ENCODE measurements at places on chromosomes 5 and 9.
A peak's percentile ranks its signal among the peaks of the same experiment; 100 is the strongest.

DNA sequence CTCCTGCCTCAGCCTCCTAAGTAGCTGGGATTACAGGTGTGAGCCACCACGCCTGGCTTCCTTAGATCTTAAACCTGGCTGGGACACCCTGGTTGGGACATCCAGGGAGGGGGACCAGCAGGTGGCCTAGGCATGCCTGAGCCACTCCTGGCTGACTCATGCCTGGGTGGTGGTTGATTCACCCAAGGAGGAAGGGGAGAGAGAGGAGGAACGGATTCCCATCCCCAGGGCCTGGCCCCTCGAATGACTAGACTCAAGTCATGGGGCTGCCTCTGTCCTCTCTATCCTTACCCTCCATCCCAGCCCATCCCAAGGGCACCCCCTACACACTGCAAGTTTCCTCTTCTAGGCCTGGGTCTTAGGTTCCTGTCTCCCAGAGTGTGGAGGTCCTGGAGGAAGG lies 12.7 kb downstream of the EEIG1 start:
- no peak for DNase-seq

DNA sequence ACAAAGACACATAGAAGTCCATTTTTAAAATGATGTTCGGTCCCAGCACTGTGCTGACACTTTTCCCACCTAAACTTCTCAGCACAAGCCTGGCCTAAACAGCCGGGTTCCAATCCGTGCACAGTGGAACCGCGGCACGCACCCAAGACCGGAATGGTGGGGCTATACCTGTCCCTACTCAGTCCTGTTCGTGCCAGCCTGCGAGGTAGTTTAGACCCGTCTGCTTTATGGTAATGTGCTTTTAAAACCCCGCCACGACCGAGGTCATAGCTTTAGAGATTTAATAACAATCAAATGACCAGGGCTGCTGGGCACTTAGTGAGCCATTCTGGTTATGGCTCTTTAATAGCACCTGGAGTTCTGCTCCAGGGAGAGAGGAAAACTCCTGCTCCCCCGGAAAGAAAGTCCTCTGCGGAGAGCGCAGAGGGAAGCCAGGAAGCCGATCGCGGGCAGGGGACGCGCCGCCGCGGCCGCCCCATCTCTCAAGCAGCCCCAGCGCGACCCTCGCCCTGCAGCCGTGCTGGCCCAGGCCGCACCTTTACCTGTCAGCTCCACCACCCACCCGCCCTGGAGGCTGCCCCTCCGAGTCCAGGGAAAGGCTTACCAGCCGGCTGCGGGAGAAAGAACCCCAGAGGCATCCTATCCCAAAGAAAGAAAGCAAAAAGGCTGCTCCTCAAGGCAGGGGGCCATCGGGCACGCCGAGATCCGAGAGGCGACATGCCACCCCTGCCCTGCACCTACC lies 511 bp downstream of the ARL15 start:
- DNase-seq, result peak; percentile 23

GRCh38 chr5:147387109-147387508 lies 122.8 kb downstream of the DPYSL3 start:
- DNase-seq, result no peak

GRCh38 chr5:41503310-41503709 lies 7.1 kb downstream of the PLCXD3 start:
- no peak for DNase-seq

- no peak for DNase-seq
Observed at GRCh38 chr5:91182763-91183162, 200.4 kb downstream of the ARRDC3 start.

DNA sequence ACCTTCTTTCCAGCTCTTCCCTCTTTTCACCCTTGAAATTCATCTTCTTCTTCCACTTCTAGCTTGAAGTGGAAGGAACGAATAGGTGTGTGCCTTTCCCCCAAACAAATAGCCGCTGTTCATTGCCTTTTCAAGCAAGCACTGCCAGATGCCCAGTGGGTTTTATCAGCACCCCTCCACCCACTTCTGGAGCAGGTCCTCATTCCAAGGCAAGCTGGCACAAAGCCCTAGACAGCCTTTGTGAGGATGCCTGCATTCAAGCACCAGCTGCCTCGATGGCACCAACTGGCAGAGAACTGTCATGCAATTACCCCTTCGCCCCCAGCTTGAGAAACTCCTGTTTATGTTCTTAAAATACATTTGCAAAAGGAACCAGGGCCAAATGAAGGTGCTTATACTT lies 36.5 kb downstream of the SERINC5 start:
- DNase-seq, result no peak

DNA sequence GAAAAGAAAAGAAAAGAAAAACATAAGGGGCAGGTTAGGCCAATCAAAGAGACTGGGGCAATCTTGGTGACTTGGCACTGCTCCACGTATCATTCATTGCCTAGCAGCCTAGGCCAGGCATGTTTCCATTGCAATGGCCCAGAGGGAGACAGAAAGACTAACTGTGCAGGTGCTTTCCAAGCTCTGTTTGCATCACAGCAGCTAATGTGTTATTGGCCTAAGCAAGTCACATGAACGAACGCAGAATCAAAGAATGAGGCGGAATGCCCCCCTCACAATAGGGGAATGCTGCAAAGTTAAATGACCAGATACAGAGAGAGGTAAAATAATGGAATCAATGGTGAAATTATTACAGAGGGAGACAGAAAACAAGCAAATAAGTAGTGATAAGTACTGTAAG lies 11.1 kb upstream of the VPS13A start:
- no peak for DNase-seq

GRCh38 chr9:125841444-125841843 lies 94.3 kb downstream of the PBX3 start:
- DNase-seq, result no peak

DNA sequence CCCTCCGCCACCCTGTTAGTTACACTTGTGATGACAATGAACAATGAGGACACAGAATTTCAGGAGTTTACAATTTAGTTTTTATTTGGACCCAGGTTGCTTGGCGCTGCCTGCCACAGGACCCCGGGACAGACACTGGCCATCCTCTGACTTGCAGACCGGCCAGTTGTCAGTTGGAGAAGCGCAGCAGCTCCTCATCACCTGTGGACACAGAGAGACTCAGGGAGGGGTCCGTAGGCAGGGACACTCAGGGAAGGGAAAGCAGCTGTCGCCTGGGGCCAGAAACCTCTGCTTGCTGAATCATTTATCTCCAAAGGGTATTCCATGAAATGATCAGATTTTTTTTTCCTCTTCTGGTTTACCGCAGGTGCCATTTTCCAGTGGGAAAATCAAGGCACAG lies 18.0 kb downstream of the AMBP start:
- no peak for DNase-seq

- no peak for DNase-seq
Observed at GRCh38 chr5:177447611-177448243, 1.1 kb downstream of the PRR7 start.

GRCh38 chr5:10520706-10521105 lies 43.2 kb upstream of the ANKRD33B start:
- no peak for DNase-seq

- DNase-seq, result no peak
Observed at GRCh38 chr5:96096724-96097123, 135.1 kb upstream of the ELL2 start.

- no peak for DNase-seq
Observed at GRCh38 chr9:68515326-68516017, 25.2 kb downstream of the TMEM252 start.

DNA sequence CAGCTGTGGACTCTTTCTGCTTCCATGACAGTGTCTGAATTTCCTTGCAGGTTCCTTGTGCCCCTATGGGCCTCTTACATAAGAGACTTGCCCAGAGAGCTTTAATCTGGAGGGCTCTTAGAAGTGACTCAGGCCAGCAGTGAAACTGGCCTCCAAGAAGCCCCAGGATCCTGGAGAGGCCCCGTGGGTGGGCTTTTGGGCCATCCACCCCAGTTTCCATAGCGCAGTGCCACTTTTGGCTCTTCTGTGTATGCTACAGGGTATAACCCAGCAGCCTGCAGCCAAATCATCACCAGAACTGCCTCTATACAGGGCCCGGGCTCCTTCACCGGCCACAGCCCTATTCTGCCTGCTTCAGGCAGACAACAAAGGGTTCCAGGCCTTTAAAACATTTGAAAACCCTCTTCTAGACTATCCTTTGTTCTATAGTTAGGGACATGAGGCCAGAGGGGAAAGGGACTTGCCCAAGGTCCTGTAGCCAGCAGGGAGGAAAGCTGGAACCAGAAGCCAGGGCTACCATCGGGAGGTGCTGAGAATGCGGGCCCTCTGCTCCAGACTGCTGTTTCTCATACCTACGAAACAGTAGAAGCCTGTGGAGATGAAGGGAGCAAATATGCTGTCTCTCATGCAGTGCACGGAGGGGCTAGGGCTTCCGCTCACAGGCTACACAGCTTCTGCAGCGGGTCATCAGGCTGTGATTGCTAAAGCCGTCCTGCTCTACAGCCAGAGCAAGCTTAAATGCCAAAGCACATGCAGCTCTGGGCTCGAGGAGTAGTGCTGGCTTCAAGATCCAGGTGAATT lies 18.0 kb downstream of the SH3PXD2B start:
- DNase-seq, result no peak

GRCh38 chr5:157454273-157454672 lies 5.7 kb upstream of the NIPAL4 start:
- DNase-seq, result no peak
